ENCODE measurements at places on chromosomes 12 and 14.

DNA sequence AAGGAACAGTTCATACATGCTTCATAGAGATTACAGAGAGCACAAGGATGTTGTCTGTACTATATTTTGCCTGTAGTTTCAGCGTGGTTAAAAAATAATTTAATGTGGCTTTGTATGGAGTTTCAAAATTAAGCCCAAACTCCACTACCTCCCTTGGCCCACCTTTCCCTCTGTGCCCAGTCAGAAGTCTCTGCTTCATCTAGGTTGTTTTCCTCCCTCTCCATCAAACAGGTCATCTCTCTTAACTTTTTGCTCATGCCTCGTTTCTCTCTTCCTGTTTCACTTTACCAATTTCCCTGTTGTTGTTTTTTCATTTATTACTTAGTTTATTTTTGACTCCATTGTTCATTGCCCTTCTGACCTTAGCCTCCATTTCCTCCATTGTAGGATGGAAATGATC lies 94.9 kb upstream of the NEDD1 start:
- DNase-seq = no peak

GRCh38 chr12:50727466-50727865 lies 36.4 kb upstream of the ATF1 start:
- no peak for DNase-seq

- no peak for DNase-seq
Measured at GRCh38 chr12:107026806-107027635, 40.1 kb upstream of the MTERF2 start.

- DNase-seq = no peak
Measured at GRCh38 chr14:84927096-84927827, 602.7 kb upstream of the FLRT2 start.

GRCh38 chr14:74551431-74552371 lies 58.1 kb downstream of the ISCA2 start:
- no peak for DNase-seq

- no peak for DNase-seq
Measured at GRCh38 chr14:101058571-101058970, 155.0 kb upstream of the RTL1 start.

- no peak for DNase-seq
Measured at GRCh38 chr12:88600272-88600671, 20.0 kb upstream of the KITLG start.

DNA sequence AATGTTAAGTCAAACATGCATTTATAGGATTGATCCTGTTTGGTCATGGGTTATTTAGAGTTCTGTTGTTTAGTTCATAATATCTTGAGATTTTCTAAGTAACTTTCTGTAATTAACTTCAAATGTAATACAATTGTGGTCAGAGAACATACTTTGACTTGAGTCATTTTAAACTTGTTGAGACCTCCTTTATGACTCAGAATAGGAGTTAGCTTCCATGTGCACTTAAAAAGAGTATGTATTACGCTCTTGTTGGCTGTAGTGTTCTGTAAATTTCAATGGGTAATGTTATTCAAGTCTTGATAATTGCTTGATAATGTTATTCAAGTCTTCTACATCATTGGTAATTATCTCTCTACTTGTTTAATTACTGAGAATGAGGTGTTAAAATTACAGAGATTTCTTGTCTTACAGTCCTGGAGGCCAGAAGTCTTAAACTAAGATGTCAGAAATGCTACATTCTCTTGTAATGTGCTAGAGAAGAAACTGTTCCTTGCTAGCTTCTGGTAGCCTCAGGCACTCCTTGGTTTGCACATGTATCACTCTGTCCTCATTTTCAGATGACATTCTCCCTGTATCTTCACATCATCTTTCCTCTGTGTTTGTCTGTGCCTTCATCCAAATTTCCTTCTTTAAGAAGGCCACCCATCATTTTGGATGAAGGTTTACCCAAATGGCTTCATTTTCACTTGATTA lies 197.3 kb downstream of the TMTC3 start:
- no peak for DNase-seq

DNA sequence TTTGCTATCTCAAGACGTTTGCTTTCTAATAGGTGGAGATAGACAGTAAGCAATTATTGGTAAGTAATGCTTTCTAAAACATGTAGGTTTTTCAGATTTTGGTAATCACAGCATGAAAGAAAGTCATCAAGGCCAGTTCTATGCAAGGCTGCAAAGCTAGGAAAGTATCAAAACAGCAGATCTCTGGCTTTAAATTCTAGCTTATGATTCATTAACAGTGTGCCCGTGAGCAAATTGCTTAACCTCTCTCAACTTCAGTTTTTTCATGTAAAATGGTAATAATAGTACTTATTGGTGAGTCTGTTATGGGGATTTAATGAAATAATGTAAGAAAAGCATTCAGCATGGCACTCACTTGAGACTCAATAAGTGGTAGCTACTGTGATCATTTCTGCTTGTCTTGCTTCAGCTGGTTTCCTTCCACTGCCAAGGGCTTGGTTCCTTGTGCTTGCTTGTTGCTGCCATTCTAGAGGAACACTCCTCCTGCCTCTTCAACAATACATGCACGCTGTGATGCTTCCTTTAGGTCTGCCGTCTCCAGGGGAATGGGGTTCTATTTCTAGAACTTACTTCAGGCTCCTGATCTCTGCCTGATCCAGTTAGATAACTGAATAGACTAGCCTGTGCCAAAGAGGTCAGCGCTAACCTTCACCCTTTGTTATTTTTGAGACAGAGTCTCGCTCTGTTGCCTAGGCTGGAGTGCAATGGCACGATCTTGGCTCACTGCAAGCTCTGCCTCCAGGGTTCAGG lies 88.4 kb downstream of the CAND1 start:
- no peak for DNase-seq

- DNase-seq = no peak
Measured at GRCh38 chr12:66417217-66417616, 114.9 kb downstream of the HELB start.

DNA sequence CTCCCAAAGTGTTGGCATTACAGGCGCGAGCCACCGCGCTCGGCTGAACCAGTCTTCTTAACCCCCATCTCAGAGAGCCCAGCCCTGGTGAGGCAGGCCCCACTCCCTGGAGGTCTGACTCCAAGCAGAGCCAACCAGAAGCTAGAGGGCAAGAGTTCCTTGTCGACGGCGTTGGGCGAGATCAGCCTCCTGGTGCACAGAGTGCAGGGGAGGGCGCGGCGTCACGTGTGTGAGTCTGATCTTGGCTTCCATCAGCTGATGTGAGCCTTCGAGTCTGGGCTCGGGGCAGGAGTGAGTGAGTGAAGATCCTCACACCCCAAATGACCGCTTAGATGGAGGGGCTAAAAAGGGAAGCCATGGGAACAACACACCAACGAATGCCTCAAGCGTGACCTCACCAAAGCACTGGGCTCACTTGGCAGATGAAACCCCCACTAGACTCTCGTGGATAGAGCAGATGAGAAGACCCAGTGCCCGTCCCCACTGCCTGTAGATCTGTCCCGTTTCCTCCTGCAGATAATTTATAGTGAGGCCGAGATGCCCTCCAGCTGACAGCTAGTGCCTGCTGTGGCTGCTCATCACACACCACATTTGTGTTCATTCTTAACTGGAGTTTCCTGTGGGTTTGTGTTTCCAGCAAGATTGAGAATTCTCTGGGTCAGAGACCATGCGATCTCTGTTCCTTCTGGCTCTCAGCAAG lies 28.6 kb upstream of the ADGRD1 start:
- no peak for DNase-seq

DNA sequence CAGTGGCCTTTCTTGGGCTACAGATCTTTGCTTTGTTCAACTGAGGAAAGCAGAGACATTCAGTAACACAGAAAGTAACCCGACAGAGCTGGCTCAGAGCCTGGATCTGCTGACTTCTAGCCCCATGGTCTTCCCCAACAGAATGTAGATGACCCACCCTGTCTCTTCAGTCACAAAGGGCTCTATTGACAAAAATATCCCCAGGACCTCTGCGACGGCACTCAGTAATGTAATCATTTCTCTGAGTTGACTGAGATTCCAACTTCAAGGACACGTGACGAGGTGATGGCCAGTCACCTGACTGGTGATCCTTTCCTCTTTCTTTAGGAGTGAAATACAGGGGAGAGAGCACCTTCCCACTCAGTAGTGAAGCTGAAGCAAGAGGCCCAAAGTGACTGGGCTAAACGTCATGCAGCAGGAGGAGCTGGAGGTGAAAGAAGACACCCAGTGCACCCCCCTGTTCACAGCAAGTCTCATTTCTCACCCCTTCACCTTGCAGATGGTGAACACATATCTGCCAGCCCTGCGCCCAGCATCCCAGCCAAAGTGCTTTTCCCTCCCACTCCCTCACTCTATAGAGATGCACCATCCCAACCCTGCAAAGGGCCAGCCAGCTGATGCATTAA lies 179.2 kb upstream of the EGLN3 start:
- DNase-seq = no peak

DNA sequence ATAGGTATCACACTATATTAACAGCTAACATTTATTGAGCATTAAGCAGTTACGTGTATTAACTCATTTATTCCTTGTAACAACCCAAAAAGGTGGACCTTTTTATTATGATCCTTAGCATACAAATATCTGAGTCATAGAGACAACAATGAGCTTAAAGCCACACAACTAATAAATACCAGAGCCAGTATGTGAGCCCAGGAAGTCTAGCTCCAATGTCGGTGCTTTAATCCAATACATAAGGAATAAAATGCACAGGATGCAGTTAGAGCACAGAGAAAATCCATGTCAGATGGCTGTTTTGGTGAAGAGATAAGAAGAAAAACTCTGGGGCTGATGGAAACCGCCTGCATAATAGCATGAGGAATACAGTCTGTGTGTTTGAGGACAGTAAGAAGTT lies 888.6 kb downstream of the TMTC2 start:
- no peak for DNase-seq

- no peak for DNase-seq
Measured at GRCh38 chr12:116474331-116474730, 84.8 kb upstream of the MAP1LC3B2 start.

- DNase-seq = no peak
Measured at GRCh38 chr12:116771651-116772050, 33.5 kb downstream of the RNFT2 start.

DNA sequence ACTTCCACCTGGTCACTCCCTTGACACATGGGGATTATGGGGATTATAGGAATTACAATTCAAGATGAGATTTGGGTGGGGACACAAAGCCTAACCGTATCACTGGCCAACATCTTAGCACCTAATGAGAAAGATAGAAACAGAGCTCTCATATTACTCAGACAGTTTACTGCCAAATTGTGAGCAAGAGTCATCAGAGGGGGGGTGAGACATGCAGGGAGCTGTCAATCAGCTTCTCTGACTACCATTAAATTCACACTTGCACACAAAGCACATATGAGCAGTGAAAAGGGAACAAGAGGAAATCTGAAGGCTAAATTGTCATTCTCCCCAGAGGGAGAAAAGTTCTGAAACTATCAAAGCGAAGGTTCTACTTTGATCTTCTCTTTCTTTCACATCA lies 78.1 kb upstream of the GRIN2B start:
- no peak for DNase-seq

- no peak for DNase-seq
Measured at GRCh38 chr14:69093631-69094421, 59.1 kb downstream of the DCAF5 start.

- DNase-seq = no peak
Measured at GRCh38 chr12:14260011-14260993, 105.2 kb upstream of the ATF7IP start.

DNA sequence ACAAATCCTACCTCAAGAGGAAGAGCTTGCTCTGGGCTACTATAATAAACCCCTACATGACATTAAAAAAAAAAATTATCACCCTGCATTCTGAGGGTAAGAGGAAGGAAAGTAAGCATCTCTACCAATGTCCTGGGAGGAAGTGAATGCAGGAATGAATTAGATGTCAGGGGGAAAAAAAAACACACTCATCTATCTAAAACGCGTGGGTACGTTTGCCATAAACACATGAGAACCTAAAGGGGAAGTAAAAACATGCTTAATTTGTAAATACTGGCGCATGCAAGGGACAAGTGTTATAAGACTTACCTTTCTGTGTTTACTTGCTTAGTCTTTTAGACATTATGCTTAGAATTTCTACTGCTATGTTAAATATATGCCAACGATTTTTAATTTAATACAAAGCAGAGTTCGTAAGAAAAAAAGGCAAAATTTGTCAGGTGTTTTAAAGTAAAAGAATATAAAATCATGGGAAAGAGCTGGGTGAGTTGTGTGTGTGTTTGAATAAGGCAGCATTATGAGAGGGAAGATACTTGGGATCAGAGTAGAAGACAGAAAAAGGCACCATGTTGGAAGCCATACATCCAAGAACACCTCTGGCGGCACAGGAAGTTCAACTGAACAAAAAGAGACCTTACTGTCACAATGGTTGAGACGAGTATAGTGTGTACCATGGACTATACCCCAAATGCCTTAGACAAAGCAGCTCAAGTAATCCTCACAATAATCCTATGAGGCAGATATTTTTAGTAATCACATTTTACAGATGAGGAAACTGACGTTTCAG lies 1.5 kb downstream of the TMED8 start:
- no peak for DNase-seq

GRCh38 chr12:77837876-77838291 lies 7.2 kb downstream of the NAV3 start:
- no peak for DNase-seq

DNA sequence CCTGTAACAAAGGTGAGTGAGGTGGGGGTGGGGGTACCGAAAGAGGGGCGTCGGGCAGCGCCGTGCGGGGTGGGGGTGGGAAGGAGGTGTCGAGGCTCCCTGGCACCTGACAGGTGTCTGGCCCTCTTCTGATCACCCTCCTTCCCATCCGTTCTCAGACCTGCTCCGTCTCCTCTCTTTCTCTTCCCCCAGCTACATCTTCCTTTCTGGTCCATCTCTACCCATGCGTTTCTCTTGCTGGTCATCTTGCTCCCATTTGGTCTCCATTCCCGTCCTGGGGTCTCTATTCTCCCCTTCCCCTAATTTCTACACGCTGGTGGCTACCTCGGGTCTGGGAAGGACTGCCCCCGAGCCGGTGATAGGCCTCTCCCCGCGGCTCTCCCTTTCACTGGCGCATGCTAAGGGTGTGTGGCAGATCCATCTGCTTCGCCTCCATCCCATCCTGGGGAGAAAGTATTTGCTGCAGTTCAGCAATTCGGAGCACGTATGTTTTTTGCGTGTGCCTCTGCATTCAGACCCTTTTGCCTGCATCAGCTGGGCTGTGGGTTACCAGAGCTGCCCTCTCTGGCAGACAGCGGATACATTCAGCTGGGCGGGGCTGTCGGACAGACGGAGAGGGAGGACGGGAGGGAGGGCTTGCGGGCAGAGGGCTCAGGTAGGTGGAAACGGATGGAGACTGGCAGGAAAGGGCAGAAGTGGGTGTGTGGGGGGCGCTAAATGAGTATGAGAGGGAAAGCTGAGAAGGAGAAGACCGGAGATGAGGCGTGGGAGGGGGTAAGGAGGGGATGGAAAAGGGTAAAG lies 730 bp downstream of the CLSTN3 start:
- DNase-seq = no peak
